ENCODE measurements at places on chromosomes 2 and 18.

DNA sequence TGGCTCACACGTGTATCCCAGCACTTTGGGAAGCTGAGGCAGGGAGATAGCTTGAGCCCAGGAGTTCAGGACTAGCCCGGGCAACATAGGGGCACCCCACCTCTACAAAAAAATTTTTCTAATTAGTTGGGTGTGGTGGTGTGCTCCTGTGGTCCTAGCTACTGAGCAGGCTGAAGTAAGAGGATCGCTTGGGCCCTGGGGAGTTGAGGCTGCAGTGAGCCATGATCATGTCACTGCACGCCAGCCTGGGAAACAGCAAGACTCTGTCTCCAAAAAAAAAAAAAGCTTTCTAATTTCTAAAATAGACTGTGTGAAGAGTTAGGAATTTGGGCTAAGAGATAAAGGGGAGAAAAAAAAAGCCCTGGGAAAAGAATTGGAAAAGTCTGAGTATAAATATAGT is 51.9 kb upstream of the NAB1 start:
- DNase-seq: no peak

DNA sequence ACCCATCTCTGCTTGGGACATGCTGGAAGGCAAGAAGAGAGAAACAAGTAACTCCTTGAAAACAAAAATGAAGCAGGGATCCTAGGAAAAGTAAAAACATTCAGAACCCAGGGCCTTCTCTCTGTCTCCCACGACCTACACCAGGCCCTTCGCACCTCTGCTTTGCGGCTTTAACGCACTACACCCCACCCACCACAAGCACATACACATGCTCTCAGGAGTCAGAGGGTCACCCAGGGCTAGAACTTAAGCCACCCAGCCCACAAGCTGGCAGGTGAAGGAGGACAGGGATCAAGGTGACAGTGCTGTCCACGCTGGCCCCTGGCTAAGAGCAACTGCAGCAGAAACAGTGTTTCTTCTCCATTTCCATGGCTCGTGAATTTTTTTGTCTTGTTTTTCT is 72.2 kb downstream of the BCL11A start:
- no peak for DNase-seq

GRCh38 chr2:8378016-8378810 is 303.6 kb upstream of the ID2 start:
- no peak for DNase-seq

DNA sequence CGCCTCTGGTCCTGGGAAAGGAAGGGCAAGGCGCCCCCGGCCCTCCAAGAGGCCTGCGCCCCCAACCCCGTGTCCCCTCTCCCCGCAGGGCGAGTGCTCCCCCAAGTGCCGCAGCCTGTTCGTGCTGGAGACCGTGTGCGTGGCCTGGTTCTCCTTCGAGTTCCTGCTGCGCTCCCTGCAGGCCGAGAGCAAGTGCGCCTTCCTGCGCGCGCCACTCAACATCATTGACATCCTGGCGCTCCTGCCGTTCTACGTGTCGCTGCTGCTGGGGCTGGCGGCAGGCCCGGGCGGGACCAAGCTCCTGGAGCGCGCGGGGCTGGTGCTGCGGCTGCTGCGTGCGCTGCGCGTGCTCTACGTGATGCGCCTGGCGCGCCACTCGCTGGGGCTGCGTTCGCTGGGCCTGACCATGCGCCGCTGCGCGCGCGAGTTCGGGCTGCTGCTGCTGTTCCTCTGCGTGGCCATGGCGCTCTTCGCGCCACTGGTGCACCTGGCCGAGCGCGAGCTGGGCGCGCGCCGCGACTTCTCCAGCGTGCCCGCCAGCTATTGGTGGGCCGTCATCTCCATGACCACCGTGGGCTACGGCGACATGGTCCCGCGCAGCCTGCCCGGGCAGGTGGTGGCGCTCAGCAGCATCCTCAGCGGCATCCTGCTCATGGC is 52.4 kb downstream of the SLC66A2 start:
- no peak for DNase-seq

- DNase-seq: no peak
Observed at GRCh38 chr2:96594282-96594681, 43.8 kb downstream of the KANSL3 start.

- no peak for DNase-seq
Observed at GRCh38 chr2:23605236-23605635, 220.3 kb downstream of the KLHL29 start.

DNA sequence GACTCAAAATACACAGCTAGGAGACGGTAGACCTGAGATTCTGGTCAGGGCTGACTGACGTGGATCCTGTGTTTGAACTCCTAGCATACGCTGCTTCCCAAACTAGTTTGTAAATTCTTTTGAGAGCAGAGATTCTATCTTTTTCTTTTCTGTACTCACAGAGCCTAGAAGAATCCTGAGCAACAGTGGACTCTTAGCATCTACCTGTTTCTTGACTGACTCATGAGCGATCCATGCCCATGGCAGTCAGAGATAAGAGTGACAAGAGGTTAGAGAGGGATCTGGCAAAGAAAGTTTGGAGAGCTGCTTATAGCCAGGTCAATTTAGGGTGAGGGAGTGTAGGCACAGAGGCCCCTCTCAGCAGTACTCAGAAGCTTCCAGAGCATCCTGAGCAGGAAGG is 41.1 kb upstream of the PPP1CB start:
- no peak for DNase-seq

- no peak for DNase-seq
Observed at GRCh38 chr2:134300585-134300984, 46.7 kb downstream of the MGAT5 start.

DNA sequence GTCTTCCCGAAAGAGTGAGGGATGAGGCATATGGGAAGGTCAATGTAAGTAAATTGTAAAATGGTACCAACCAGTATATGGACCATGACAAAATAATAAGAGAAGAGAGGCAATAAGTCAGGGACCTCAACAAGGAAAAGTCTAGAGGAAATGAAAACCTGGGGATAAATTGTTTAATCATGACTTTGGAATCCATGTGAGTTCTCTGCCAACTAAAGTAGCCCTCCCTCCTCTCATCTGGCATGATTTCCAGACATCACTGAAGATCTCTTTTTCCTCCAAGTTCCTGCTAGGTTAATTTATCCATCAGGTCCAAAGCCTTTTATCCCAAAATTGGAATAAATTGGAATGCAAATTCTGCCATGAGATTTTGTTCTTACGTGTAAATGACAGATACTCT is 417.9 kb downstream of the NRXN1 start:
- no peak for DNase-seq

DNA sequence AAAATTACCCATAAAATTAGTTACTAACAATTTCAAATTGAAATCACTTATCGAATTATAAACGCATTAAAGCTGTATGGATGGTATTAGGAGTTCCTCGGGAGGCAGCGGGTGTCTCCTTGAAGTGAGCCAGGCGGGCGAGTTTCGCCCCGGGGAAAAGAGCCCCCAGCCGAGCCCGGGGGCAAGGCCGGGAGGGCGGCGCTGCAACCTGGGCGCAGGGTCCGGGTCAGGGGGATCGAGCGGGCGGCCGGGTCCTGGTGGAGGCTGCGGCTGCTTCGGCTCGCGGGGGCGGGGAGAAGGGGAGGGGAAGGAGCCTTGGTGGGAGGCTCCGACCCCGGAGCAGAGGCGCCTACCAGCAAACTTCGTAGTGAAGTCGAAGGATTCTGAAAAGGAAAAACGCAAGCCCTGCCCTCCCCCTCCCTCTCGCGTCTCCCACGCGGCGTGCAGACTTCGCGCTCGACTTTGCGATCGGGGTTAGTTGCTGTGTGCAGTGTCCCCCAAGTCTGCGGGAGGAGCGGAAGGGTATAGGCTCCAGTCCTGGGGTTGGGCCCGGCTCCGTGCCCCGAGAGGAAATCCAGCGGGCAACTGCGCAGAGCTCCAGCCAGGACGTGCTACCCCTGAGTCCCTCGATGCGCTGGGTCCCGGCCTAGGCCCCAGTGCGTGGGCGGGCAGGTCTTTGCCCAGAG is 140.8 kb downstream of the MEIS1 start:
- DNase-seq: peak; percentile 25

DNA sequence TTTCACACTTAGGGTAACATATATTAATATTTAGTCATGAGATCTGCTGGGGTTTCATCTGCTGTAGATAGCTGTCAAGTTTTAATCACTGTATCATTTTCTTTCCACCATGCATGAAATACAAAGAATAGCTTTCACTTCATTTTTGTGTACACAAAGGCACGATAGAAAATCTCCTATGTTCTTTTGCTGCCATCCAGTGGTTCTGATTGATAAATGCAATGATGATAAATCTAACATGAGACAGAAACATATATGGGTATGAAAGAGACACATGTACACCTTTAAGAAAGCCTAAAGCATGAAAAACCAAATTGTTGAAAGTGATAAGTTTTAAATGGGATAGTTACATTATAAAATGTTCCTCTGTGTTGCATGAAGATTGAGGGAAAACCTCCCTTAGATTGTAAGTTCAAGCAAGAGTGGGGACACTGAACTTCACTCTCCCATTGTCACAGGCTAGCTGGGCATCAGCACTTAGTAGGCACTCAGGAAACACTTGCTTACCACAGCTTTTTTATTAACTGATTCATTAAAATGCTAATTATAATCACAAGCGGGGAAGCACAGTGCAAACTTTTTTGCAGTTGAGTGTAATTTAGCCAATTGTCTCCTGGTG is 31.2 kb downstream of the C1D start:
- DNase-seq: no peak

GRCh38 chr2:162084536-162084935 is 10.5 kb upstream of the DPP4 start:
- DNase-seq: no peak

GRCh38 chr2:106534471-106534870 is 47.3 kb downstream of the CD8B2 start:
- DNase-seq: no peak

- DNase-seq: no peak
Observed at GRCh38 chr2:238431456-238431855, 4.7 kb downstream of the ASB1 start.

DNA sequence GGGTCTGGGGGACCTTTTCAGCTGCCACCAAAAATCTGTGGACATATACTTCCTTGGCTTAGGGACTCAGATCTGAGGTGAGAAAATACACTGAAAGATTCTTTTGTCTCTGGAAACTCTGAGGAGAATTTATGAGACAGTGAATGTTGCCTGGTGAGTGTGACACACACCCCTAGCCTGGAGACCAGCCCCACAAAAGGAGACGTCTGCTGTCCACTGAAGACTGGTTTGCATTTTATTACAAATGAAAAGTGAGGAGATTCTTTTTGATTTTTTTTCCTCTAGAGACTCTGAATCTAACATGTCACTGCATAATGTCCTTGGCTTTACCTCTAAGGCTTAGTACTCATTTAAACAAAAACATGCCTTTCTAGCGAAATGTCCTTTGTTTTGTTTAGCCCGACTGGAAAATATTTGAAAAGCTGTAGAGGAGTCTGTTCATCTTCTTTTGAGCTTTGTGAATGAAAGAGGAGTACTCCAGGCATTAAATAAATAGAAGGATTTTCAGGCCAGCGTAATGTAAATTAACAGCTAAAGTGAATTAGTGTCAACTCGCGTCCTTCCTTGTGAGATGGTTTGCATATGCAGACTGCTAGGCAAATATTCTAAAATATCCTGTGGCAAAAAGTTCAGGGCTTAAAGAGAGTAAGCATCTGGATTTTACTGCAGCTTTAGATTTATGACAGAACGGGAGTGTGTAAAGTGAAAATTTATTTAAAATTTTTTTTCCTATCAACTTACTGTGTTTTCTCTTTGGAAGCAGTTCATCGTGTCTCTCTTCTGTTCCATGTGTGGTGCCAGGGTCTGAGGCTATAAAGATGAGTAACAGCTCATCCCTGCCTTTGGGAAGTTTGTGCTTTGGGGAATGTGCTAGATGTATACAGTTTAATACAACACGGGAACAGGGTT is 125.4 kb downstream of the VWA3B start:
- DNase-seq: no peak

GRCh38 chr2:241877989-241878970 is 8.8 kb downstream of the RTP5 start:
- DNase-seq: peak; percentile 73

- no peak for DNase-seq
Observed at GRCh38 chr2:204881655-204882054, 336.4 kb downstream of the PARD3B start.

GRCh38 chr2:235085476-235085875 is 133.7 kb downstream of the SH3BP4 start:
- no peak for DNase-seq

DNA sequence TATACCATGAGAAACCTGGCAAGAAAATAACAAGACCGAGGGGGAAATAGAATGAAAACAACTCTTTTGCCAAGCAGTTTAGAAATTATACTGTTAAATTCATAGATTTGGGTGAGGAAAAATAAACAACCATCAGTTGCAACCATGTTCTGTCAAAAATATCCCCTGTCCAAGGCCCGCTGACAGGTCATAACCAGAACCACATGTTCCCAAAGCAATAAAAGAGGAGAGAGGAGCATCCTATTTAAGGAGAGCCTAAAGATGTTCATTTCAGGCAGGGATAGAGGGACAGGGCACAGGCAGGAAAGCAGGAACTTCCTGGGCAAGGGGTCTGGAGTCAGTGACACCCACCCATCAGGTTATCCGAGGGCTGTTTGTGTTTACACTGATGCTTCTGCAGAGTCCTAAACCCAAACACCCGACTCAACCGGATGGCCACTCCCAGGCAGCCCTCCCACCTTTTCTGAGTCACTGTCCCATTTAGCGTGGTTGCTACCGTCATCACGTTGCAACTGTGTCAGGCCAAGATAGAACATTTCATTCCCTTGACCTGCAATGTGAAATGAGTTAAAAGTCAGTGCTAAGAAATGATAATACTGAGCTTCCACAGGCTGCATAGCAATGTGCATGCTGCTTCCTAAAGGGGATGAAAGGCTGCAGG is 468.3 kb upstream of the RAB12 start:
- DNase-seq: peak; percentile 17

GRCh38 chr2:12948231-12948960 is 231.7 kb downstream of the TRIB2 start:
- DNase-seq: peak; percentile 55

DNA sequence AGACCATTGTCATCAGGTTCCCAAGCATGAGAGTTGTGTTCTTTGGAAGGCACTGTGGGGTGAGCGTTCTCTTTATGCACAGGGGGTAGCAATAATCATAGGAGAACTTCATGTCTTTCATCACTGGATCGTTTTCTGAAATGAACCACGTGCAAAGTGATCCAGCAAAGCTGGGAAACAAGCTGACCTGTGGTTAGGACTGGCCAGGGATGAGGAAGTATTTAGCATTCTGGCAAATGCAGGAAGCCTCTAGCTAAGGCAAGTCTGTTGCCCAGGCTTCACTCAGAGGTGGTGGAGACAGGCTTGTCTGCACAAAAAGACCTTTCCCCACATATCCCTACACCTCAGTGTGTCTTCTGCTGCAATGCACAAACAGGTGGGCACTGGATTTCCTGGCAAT is 58.6 kb downstream of the MMADHC start:
- no peak for DNase-seq

- DNase-seq: peak; percentile 43
Observed at GRCh38 chr2:29309090-29310029, 194.1 kb downstream of the CLIP4 start.

- DNase-seq: no peak
Observed at GRCh38 chr2:4967206-4967605, 725.0 kb upstream of the SOX11 start.

DNA sequence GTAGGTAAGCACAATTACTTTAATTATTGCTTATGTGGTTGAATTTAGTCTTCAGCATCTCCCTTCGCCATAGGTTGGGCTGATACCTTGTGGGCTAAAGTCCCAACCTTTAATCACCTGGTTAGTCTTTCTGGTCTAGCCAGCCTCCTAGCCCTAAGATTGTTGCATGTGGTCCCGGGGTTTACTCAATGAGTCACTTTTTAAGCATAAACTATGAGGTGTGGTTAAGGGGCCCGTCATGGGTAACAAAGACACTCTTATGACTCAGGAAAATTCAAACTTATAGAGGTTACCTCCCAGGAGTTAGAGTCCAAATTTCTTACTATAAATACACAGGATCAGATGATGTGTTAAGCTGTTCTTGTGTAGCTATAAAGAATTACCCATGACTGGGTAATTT is 841.6 kb downstream of the TRIB2 start:
- peak; percentile 30 for DNase-seq
